ENCODE measurements at places on chromosomes 5 and 9.

- peak; percentile 68 for DNase-seq
These were observed 21.6 kb downstream of the NCS1 start for GRCh38 chr9:130193531-130194377.

GRCh38 chr9:30507166-30507565 is 1877.3 kb upstream of the ACO1 start:
- DNase-seq: no peak

- DNase-seq: no peak
These were observed 98.5 kb downstream of the ARSB start for GRCh38 chr5:78886341-78887230.

- DNase-seq: no peak
These were observed 124.0 kb downstream of the GNAQ start for GRCh38 chr9:77907585-77907984.

GRCh38 chr5:110218981-110219380 is 507.5 kb downstream of the TMEM232 start:
- no peak for DNase-seq

DNA sequence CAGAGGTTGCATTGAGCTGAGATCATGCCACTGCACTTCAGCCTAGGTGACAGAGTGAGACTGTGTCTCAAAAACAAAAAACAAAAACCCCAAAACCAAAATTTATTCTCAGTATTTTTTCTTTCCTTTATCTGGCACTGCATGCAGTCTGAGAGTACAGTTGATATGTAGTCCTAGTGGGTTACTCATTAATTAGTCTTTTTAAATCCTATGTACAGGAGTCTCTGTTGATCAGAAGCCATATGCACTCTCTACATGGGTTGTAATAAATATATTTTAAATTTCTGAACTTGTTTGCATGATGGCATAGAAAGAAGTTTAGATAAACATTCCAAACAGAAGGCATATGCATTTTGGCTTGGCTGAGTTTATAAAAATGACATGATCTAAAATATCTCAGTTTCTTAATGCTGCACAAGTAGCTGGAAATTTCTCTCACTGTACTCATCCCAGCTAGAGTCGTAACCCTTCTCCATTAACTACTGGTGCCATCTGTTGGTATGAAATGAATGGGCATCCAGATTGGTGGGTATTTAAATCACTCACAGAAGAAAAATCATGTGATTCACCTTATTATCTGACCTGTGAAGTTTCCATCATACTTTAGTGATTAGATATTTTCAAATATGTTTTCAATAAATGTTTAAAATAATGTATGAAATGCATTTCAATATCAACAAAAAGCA is 284.8 kb downstream of the CTNND2 start:
- no peak for DNase-seq

DNA sequence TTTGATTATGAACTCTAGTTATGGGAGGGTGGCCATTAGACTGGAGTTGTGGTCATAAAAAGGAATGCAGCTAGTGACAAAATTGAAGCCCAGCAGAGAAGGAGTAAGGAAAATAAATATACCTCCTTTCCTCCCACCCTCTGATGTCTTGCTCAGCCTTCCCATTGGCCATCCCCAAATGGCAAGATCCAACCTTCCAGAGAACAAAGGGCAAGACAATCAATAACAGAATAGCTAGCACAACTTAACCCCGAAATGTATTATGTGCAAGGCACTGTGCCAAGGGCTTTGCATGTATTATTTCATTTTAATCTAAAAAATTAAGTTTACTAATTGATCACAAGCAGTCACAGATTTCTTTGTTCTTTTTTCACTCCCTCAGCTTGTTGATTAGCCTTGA is 3.6 kb downstream of the ITGA1 start:
- no peak for DNase-seq

- no peak for DNase-seq
These were observed 135.8 kb upstream of the SNX2 start for GRCh38 chr5:122639033-122639432.

DNA sequence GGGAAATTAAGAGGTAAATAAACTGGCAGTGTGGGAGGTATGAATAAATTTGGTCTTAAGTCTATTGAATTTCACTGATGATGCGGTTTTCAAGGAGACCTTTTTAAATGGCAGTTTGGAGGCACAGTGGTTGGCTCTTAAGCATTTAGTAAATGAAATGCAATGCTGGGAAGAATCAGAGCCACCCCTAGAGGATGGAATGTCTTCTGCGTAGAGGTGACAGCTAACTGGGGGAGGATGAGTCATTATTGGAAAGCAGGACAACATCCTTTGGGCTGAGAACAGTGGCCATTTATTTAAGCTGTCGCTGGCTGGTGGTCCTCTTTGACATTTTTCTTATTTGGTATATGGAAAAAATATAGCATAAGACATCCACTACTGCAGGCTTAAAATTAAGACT is 163.2 kb downstream of the SH3GL2 start:
- DNase-seq: no peak

GRCh38 chr5:51632793-51633192 is 249.5 kb downstream of the ISL1 start:
- peak; percentile 26 for DNase-seq

GRCh38 chr5:4142842-4143241 is 547.2 kb downstream of the IRX1 start:
- DNase-seq: no peak

DNA sequence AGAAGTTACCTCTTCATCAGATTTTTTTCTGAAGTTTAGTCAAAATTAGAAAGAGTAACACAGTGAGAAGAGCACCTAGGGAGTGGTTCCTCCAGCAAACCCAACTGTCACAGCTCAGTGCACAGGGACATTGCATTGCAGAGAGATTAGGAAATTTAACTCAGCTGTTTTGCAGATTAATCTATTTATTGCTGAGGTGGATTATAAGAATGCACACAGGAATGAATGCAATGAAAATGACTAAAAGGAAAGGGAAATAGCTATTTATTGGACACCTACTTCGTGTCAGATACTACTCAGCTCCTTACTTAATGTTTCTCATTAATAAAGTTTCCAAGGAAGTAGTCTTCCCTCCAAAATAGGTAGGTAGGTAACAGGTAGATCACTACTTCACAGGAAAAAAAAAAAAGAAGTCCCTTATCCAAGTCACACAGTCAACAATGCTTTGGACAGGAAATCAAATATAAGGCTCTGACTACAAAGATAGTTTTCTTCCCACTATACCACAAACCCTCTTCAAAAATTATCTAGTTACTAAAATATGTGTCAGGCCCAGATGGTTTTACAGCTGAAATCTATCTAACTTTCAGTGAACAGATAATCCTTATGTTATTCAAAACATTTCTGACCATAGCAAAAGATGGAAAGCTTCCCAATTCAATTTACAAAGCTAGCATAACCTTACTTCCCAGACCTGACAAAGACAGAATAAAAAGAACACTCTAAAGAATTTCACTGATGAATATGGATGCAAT is 442.2 kb upstream of the MPDZ start:
- no peak for DNase-seq
